ENCODE measurements at places on chromosomes 12 and 14.

DNA sequence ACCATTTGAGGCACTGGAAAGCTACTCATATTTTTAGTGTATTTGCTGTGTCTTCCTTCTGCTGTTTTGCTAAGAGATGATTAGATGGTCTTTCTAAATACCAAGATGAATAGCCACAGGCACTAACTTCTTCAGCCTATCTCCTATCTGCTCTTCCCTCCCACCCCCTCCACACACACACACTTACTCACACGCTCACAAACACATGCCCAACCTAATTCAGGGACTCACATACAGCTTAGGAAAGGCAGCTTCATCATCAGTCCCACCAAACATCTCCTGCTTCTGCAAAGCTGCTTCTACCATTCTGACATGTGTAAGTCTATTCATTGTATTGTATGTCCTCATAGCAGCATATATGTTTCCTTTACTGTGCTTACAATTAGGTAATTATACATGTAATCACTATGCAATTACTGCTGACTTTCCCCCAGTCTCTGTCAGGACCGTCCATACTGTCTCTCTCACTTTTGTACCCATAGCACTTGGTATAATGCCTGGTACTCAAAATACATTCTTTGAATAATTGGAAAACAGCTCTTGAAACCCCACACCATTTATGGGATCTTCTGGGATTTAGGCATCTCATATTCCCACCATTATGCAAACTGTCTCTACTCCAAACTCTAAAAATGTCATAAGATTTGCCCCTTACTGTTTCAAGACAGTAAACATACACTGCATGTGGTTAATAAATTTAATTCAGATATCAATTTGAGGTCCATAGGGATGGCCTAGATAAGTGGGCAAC is 83.3 kb upstream of the HIF1A start:
- DNase-seq: no peak

DNA sequence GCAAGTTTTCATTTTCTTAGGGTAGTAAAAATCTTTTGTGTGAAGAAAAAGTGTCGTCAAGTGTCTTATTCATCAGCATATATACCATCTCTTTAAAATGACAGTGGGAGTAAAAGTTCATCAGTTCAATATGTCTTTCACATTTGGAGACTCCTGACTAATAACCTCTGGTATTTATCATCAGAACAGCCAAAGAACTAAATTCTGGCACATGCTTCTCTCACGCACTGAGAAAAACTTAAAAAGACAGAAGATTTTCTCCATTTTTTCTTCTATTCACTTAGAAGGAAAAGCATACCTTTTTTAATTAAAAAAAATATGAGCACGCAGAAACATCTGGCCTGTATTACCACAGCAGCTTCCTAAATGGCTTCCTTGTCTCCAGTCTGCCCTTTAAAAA is 265.7 kb downstream of the AKAP6 start:
- DNase-seq: no peak

DNA sequence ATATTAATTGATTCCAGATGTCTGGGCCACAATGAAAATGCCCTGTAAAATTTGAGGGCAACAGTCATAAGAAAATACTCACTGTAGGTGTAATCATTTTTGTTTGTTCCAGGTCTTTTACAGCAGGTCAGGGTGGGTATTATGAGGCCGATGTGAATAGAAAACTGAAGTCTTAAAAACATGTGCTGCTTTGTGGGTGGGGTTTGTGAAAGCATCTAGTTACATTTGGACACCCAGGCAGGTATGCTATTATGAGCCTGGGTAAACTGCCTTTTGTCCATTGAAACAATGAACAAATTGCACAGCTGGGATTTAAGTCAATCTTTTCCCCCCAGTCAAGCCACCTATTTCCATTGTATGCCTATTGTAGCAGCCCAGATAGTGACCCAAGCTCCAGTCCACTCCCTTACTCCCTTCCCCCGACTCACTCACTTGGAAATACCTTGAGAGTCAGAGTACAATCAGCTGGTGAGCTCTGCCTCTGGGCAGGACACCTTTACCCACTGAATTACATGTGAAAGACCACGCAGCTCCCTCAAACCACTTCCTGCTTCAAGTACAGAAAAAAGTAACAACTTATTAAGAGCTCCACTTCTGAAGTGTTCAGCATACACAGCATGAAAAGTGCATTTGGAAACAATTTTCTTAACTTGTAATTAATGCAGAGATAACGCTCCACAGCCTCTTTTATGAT is 1.8 kb downstream of the IGF1 start:
- no peak for DNase-seq

- peak; percentile 36 for DNase-seq
Observed at GRCh38 chr12:124694846-124695497, 127.6 kb upstream of the NCOR2 start.

DNA sequence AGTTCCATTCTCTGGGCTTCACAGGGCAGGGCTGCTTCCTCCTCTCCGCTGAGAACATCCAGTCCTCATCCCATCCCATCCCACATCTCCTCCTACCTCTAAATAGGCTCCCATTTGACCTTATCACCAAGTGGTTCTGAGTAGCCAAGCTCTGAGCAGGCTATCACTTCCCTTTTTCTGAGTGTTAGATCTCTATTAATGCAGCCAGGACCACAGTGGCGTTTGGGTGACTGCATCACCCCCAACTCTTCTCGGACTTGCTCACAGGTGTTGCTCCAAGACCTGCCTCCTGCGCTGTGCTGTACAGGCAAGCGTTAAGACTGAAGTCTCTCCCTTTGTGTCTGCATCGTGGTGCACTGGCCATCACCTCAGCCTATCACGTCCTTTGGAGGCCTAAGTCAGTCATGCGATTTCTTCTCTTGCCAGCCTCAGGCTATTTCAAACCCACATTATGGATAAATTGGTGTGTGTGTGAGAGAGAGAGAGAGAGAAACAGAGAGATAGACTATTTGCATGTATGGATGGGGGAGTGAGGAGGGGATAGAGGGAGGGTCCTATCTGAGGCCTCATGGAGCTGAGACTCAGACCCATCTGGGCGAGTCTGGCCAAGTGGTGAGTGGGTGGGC is 12.4 kb upstream of the HHIPL1 start:
- no peak for DNase-seq

DNA sequence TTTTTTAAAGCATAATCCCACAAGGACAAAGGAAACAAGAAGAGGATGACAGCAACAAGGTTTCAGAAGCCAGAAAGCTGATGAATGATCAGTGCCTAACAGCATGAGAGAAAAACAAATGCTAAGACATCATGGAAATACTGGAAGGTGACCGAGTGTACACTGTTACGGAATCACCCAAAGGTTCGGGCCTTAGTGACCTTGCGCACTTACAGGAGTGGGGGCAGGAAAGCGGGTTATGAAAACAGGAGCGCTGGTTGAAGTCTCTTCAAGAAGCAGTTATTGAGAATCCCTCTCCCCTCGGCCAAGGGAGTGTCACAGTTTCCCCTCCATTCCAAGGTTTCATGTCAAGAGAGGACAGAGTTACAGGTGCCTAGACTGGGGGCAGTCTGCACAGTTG is 42.6 kb downstream of the SLC25A47 start:
- DNase-seq: no peak

GRCh38 chr12:109900752-109901580 is 892 bp downstream of the TCHP start:
- no peak for DNase-seq

DNA sequence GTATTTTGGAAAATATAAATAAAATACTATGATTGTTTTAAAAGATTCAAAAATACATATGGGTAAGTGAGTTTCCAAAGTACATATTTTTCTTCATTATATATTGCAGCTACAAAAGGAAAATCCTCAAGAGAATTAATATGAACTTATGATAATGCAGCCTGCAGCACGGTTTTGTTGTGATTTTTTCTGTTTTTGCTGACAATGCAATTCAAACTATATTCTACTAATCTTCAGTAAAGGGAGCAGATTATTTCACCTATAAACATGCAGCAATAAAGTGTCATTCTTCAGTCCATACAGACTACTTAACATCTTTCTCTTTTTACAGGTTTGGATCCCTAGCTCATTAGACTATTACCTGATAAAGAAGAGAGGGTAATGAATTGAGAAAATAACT is 582.1 kb upstream of the MGAT4C start:
- DNase-seq: no peak

GRCh38 chr12:80692114-80692513 is 15.3 kb upstream of the MYF6 start:
- no peak for DNase-seq

DNA sequence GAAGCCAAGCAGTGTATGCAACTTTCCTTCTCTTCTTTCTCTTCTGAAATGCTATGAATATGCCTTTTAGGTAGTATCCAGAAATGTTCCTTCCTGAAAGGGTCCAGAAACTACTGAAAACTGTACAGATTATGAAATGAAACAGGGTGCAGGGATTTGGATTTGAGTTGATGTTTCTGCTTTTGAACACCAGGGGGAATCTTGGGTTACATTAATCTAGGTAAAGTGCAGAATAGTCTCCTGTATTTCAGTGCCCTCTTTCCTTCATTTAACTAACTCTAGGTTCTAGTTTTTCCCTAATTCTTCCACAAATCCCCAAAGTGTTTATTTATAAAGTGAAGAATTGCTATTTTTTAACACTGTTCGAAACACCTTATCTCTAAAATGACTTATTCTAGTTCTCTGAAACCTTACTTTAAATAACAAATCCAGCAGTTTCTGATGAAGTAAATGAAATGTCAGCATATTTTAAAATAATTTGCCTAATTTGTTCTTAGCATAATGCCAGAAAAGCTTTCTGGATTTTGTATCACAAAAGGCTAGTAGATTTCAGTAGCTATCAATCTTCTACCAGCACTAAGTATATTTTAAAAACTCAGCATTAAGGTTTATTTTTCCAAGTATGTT is 111.9 kb downstream of the LRRK2 start:
- peak; percentile 1 for DNase-seq

DNA sequence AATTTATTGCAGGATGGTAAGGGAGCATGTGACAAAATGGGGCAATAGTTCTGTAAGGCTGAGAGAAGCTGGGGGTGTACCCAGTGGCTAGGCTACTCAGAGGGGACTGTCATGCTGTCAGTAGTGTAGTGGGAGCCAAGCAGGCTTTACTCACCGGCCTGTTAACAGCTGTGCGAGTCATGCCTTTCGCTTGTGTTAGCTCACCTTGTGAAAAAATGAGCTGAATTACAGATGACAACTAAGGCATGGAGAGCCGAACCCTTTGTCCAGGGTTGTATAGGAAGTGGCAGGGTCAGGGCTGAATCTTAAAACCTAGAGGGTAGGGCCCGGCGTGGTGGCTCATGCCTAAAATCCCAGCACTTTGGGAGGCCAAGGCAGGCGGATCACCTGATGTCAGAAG is 37.9 kb downstream of the SH2B3 start:
- DNase-seq: no peak

DNA sequence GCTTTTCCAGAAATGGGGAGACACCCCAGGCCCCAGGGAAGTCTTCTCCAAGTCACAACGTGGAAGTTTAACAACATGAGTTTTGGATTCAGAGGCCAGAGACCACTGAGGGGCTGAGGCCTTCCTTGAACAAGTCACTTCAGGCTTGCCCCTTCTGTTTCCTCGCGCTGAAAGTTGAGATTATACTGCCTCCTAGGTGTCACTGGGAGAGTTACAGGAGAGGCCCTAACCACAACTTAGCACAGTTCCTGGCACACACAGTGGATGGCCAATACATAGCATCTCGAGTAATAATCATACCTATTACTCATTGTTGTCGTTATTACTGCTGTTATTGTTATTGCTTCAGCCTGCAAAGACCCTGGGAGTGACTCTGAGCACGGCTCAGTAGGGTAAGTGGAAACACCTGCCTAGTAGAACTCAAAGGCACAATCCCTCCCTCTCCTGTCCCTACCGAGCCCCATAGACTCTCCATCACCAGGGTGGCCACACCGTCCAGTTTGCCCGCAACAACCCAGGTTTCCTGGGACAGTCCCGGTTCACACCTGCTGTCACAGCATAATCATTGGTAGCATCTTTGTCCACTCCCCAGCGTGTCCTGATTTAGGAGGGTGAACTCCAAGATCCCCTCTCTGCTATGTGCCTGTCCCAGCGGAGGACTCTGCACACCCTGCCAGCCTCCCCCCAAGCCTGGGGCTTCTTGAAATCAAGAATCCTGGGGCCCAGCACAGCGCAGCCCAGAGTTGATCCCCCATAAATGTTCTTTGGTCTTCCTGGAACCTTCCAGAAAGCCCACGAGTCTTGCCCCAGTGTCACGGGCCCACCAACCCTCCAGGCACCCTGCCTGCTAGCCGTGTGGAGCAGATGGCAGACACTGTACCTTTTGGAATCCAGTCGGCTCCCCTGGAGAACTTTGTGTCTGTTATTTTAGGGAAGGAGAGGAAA is 85.0 kb downstream of the SYNE3 start:
- peak; percentile 31 for DNase-seq

DNA sequence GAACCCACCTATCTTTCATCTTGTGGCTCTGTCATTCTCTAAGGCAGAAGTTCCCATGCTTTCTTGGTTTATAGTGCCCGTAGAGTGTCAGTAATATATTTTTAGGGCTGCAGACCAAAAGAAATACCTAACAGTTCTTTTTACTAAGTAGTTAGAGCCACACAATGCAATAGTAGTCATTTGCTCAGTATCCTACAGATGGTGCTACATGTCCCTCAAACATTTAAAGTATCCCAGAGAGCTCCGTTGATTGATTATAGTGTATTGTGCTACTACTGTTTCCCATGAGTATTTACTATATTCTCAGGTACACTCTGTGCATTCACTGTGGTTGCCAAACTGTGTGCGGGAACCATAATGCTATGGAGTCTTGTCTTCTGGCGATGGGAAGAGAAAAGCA is 4.7 kb upstream of the PLBD1 start:
- DNase-seq: no peak
